ENCODE measurements at places on chromosomes 4 and X. TPM values are rescaled to one million over a fixed set of nuclear protein-coding genes. Genes with fewer than 3 reads are reported as not detected.

Gene HSPA4L
- 0.72 TPM for polyA plus RNA-seq

Gene AMTN
- polyA plus RNA-seq: not detected

Gene HHIP
- polyA plus RNA-seq: 0.87 TPM

- DNase-seq: no peak
Observed at GRCh38 chr4:94202769-94203168, 4.9 kb upstream of the SMARCAD1 start.

- DNase-seq: no peak
Observed at GRCh38 chrX:112147206-112147605, 64.6 kb upstream of the TRPC5 start.

GRCh38 chrX:51834076-51834475 is 59.3 kb upstream of the MAGED1 start:
- no peak for DNase-seq

DNA sequence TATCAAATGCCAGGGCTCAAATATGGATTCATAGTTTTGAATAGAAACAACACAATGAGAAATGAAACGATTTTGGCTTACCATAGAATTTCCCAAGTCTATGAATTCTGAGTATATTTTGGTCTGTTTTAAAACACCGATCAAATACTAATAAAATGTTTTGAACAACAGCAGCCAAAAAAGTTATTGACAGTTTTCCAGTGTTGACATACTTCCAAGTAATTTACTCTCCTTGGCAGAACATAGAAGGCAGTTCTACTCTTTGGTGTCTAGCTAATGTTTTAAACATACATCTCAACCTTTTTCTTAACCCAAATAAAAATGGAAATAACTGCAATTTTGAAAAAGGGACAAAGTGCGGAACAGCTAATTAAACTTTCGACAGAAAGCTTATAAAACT is 1419.8 kb downstream of the ADGRL3 start:
- DNase-seq: no peak

DNA sequence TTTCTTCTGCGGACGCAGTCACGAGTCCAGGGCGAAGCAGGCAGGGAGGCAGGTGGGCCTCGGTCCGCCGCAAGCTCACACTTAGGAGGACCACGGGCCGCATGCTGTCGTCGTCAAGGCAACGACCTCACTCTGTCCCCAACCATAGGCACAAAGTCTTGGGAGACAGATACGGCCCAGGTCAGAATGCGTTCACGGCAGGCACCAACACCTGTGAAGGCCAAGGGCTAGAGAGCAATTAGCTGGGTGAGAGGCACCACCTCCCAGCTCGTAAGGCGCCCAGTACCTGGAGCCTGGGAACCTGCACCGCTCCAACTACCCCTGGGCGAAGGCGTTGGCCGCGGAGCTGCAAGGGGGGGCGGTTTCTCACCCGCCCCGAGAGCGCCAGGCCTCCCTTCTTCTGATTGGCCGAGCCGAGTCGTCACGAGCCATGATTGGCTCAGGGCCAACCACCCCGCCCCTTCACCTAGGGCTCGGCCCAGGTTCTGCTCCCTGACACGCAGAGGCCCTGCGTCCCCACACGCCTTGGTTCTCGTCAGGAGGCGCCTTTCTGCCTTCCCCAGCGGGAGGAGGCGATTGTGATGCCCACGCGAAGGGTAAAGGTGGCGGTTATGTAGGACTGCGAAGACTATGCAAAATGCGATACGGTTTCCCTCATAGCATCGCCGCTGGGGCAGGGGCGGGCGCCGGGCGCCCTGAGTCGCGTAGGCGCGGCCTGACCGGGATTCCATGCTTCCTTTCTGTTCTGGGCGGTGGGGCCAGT is at the start of gene CDKL2:
Gene CDKL2 (minus strand): TSS at position 355 of the 763 bp plus-strand sequence. CDS start 4,540 bp downstream, outside the sequence.
- no peak for DNase-seq

DNA sequence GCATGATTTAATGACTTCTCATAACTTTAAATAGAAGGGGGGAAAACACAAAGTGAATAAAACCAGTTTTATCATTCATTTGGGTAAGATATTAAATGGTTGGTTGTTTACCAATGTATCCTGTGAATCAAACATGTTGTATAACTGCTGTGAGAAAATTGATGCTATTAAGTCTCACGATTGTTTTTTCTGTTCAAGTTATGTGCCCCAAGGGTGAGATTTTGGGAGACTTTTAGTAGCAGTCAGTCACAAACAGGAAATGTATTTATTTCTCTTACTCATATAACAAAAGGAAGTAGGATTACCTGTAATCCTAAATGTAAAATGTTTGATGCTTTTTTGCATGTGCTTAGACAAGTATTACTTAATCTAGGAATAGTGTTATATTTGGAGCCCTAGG is 39.2 kb downstream of the MTHFD2L start:
- no peak for DNase-seq

- no peak for DNase-seq
Observed at GRCh38 chr4:139965789-139966188, 188.2 kb downstream of the MAML3 start.

DNA sequence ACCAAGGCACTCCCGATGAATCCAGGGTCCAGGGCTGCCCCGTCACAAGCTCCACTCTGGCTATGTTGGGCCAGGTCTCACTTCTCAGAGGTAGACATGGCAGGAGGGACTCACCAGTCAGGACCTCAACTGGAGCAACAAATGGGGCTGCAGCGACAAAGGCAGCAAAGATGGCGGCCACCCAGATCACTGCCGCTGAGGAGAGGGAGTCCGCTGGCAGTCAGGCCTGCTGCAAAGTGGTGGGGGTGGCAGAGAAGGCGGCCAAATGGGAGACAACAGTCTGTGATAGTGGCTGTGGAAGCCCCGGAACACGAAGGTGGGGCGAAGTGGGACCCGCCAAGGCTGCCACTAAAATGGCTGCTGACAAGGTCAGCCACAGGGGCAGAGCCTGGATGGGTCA is 143.3 kb upstream of the RADX start:
- DNase-seq: no peak

- DNase-seq: no peak
Observed at GRCh38 chr4:109977854-109978501, 65.3 kb downstream of the EGF start.

DNA sequence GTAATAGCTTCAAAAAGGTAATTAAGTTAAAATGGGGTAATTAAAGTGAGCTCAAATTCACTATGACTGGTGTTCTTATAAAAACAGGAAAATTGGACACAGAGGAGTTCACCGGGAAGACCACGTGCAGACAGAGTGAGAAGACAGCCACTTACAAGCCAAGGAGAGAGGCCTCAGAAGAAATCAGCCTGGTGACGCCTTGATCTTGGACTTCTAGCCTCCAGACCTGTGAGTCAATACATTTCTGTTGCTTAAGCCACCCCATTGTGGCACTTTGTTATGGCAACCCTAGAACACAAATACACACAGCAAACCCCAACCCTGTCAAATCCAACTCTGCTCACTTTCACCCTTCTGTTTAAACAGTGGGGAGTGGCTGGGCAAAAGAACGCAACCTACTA is 4.1 kb upstream of the CD38 start:
- no peak for DNase-seq

DNA sequence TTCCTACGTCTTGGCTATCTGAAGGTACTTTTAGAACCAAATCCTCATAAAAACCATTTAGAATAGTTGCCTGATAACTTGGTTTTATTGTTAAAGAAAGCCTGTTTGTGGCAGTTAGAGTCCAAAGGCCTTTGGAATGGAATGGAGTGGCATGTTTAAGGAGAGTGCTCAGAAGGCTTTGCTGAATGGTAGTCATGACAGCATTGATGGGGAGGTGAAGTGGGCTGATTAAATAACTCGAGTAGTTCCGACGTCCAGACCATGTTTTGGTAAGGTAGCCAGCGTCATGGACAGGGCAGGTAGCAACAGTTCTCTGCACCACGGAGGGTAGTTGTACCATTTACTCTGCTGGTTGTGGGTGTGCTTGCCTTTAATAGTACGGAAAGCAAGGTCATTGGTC is 86.3 kb upstream of the CLDN34 start:
- DNase-seq: no peak

DNA sequence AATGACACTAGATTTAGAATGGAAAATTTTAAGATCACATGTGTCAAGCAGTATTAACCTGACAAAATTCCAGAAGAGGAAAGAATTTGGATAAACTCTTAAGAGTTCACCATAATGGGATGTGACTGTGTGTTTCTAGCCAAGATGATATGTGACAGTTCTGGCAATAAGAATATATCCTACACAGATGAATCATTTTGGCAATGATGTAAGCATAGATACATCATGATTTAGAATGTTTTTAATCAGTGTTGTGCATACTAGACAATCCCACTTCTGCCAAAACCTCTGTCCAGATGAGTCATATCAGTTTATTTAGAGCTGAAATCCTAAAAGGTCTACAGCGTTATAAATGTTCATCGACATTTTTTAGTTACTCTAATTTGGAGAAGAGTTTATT is 48.8 kb downstream of the PTCHD1 start:
- DNase-seq: no peak

DNA sequence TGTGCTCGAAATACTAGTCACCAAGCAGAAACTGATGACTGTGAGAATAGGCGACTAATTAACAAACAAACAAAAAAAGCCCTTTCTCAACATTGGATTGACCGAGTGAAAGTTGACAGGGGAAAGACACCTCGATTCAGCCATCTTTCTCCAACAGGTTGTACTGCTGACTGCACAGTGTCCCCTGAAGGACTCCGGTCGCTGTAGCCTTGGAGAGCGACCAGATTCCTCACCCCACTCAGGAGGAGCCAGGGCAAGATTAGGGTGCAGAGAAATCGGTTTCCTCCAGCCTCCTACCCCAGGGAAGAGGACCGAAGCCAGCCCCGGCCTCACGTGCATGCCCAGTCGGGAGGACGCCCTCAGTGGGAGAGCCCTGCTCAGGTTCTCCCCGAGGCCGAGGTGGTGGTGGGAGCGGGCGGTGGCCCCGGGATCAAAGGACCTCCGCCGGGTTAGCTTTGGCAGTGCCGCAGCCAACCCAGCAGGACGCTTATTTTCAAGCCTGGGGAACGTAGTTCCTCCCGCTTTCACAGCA is 1.1 kb upstream of the RAP1GDS1 start:
- no peak for DNase-seq

DNA sequence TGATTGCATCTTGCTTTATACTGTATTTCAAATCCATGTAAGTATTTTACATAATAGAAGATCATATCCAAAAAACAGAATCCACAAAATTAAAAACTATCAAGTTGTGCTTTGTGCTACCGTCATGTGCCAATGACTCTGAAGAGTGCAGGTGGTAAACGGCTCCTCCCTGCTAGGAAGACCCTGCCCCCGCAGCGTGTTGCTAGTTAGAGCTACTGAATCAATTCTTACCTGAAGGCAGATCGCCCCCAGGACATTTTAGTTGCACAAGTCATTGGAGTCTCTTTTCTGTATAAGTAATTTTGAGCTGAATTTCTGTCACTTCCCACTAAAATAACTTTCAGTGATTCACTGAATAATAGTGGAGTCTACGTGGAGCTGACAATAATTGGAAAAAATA is 599.5 kb upstream of the ZFP42 start:
- DNase-seq: no peak

DNA sequence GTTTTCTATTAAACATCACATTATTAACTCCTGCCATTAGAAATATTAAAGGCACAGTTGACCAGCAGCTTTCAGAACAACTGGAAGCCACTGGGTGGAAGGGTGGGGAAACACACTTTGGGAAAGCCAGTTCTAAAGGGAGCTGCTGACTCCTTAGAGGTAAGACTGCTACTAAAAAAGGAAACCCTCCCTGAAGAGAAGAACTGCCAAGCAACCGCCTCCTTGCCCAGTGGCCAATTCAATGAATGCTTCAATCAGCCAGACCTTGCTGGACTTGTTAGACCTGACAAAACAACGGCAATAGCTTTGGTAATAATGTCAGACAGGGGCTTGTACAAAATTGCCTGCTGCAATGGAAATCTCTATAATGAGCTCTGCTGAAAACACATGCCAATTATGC is 15.6 kb downstream of the OPHN1 start:
- no peak for DNase-seq

- DNase-seq: no peak
Observed at GRCh38 chr4:7256984-7257810, 64.9 kb downstream of the SORCS2 start.

DNA sequence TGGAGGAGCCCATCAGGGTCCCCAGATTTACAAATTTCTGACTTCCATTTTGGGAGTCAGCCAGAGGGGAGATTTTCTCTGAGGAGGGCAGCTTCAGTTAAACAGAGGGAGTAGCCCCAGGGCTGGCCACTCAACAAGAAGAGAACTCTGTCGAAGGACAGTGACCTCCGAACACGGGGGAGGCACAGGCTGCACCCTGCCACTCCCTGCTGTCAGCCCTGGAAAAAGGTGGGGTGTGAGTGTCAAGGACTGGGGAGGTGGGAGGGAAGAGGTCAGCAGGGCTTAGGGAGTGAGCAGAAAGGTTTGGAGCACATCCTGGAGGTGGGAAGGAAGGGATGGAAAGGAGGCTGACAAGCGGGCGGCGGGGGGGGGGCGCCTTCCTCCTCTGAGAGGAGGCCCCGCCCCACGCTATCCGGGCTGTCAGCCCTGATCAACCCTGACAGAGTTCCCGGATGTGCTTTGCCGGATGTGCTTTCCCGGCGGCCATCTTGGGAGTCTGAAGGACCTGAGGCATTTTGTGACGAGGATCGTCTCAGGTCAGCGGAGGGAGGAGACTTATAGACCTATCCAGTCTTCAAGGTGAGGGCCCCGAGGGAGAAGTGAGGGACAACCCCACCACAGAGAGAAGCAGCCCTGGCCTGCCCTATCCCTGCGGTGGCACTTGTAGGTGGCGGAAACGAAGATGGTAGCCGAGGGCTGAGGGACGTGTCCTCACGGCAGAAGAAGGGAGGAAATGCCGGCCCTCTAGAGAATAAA is at the start of gene MAGEC1:
Gene MAGEC1 (plus strand): TSS at position 495 of the 756 bp plus-strand sequence. CDS start 1,179 bp downstream, outside the sequence.
- no peak for DNase-seq

- no peak for DNase-seq
Observed at GRCh38 chr4:39648827-39649558, 10.3 kb upstream of the SMIM14 start.

- no peak for DNase-seq
Observed at GRCh38 chr4:185552254-185552653, 16.9 kb upstream of the PDLIM3 start.

GRCh38 chr4:117447925-117448324 is 362.5 kb upstream of the TRAM1L1 start:
- DNase-seq: no peak

DNA sequence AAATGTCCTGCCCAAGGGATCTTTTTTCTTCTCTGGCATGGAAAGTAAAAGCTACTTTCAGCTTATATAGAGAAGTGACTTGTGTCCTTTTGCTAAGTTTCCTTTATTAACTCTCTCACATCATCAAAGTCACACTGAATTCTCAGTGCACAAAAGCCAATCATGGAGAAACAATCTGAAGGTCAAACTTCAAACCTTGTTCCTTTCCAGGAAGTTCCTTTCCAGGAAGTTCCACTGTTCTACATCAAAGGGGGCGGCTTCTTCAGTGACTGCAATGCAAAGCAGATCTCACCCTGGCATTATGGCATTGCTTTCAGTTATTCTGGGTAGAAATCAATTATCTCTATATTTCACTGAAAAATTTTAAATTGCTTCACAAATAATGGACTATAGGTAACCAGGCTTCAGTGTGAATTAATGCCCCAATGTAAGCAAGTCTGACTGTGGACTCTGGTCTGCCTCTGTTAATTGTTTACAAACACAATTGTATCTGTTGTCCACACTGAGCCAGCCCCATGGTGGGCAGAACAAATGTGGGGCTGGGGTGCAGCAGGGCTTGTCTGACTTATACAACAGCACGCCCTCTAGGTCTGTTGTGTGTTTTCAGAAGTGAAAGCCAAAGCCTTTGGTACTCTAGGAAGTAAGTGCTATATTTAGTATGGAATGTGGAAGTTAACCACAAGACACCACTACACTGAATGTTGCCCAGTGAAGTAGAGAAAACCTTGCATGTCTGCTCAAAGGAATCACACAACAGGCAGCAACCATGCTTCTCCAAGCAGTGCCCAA is 98.8 kb downstream of the CDS1 start:
- DNase-seq: peak; percentile 43

GRCh38 chr4:137702512-137702911 is 170.2 kb upstream of the PCDH18 start:
- DNase-seq: no peak
